ENCODE measurements at places on chromosomes 16 and 17.
A peak's percentile ranks its signal among the peaks of the same experiment; 100 is the strongest.

GRCh38 chr16:12704492-12705111, 99.1 kb downstream of the CPPED1 start:
- DNase-seq: peak; percentile 50

DNA sequence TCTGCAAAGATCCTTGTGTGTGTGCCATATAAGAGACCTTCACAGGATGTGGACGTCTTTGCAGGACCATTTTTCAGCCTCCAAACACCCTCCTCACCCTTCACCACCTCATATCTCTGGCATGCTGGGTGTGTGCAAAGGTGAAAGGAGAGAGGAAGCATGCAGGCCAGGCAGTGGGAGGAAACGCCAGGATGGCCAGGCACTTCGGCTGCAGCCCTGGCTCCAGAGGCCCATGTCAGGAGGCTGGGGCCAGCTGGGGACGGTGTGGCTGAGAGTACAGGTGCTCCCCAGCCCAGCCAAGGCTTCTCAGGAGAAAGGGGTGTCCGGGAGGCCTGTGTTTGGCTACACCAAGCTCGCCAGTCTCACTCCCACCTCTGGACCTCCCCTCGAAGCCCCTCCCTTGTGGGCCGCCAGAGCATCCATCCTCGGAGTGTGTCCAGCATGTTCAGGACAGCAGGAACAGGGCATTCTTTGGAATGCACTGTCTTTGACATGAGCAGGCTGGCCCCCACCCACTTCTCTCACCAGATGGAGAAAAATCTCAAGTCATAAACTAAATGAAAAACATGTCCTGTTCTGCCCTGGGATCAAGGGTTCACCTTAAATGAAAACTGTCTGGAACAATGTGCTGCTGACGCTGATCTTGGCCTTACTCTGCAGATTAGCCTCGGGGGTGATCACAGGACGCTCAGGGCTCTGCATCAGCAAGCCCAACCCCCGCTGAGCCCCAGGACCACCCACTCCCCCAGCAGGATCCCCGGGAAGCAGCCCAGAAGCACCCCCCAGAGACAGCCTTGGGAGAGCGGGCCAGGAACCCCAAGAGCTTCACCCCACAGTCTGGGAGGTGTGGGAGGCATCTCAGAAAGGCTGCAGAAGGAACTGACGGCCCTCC, 15.9 kb downstream of the PEMT start:
- no peak for DNase-seq

- DNase-seq: peak; percentile 74
Observed at GRCh38 chr17:50346313-50347116, 589 bp downstream of the XYLT2 start.

GRCh38 chr17:7748076-7748775, 30.7 kb downstream of the DNAH2 start:
- DNase-seq: no peak

DNA sequence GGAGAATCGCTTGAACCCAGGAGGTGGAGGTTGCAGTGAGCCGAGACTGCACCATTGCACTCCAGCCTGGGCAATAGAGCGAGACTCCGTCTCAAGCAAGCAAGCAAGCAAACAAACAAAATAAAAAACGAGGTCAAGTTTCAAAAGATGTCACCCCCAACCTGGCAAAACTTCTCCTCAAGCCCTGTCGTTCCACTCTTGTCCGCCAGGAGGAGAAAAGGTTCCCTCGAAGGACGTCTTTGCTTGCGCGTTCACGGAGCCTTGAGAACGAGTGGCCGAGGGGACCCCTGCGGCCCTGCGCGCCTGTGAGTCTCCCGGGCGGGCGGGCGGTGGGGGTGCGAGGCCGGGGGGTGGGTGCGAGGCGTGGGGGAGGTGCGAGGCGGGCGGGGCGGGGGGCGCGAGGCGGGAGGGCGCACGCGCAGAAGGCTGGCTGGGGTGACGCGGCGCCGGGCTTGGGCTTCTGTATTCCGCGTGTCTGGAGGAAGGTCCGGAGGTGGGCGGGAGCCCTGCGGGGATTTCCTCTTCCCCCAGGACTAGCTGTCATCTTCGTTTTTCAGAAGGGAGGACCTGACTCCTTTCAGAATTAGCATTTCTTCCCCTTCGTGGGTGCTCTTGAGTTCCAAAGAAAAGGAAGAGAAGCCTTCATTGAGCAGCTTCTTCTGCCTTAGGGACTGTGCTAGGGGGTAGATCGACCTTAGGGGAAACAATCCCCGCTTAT, 3.7 kb downstream of the SLC52A1 start:
- peak; percentile 85 for DNase-seq

DNA sequence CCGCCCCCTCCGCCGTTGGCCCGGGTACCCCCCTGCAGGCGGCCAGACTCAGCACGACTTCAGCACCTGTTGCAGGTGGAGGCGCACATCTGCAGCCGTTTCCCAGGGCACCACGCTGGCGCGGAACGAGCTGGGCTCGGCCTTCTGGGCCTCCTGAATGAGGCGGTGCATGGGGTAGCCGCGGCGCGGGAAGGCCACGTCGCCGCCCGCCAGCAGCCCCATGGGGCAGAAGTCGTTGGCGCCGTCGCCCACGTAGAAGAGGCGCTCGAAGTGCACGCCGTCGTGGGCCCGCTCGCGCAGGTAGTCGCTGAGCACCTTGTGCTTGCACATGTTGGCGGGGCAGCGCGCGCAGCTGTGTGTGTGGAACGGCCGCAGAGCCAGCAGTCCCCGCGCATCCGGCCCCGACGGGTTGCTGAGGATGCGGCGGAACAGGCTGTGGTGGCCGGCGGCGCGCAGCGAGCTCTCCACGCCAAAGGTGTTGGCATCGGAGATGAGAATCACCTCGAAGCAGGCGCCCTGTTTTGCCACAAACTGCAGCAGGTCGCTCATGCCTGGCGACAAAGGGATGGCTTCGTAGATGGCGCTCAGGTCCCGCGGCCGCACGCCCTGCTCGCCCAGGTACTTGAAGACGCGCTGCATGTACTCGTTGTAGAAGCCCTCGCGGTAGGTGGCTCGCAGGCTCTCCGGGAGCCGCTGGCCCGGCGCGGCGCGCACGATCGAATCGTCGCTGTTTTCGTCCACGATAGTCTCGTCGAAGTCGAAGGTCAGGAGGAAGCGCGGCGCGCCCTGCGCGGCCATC, 6.2 kb downstream of the PHOSPHO1 start:
- DNase-seq: no peak

DNA sequence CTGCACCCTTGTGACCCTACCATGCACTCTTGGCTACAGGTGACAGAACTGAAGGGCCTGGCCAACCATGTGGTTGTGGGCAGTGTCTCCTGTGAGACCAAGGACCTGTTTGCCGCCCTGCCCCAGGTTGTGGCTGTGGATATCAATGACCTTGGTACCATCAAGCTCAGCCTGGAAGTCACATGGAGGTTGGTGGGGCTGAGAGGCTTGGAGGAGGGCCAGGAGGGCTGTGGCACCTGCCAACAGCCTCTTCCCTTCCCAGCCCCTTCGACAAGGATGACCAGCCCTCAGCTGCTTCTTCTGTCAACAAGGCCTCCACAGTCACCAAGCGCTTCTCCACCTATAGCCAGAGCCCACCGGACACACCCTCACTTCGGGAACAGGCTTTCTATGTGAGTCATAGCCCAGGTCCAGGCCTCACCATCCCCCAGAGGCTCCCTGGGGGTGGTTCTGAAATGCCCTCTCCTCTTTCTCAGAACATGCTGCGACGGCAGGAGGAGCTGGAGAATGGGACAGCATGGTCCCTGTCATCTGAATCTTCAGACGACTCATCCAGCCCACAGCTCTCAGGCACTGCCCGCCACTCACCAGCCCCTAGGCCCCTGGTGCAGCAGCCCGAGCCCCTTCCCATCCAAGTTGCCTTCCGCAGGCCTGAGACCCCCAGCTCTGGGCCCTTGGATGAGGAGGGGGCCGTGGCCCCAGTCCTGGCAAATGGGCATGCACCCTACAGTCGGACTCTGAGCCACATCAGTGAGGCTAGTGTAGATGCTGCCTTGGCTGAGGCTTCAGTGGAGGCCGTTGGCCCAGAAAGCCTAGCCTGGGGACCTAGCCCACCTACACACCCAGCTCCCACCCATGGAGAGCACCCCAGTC, 13.0 kb downstream of the RIPOR1 start:
- no peak for DNase-seq

- DNase-seq: no peak
Observed at GRCh38 chr17:57502811-57503241, 242.3 kb downstream of the CCDC182 start.

- DNase-seq: peak; percentile 10
Observed at GRCh38 chr16:49488336-49488735, 114.7 kb downstream of the C16orf78 start.
